ENCODE measurements at places on chromosomes 12 and 14.

DNA sequence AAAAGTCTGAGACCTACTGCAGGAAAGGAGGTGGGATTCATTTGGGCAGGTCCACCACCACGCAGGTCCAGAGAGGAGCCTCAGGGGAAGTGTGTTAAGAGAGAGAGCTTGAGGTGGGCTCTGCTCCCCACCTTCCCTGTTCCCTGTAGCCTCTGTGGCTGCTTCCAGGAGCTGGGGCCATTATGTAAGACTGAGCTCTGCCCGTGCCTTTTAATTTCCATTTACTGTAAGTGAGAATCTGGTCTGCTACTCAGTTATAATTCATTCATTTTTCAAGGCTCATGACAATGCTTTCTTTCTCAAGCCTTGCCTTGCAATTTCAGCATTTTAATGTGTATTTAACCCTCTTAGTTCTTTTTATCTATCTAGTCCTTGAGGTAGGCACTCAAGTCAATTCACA, 8.3 kb downstream of the SLC4A8 start:
- DNase-seq, result no peak

DNA sequence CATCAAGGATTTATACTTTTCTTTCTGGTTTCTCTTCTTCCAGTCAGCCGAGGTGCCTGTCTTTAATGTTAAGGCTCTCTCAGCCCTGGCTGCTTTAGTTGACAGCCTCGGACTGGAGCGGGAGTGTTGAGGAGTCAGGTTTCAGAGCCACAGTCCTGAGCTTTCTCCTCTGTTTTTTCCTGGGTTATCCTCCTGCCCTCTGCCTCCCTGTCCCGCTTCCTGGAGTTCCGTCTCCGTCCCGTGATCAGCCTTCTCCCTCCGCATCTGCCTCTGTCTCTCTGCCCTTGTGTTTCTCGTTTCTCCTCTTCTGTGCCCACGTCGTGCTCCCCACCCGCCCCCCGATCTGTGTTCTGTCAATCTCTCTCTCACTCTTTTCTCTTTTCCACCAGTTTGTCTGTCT, 33.0 kb downstream of the IQSEC3 start:
- no peak for DNase-seq

DNA sequence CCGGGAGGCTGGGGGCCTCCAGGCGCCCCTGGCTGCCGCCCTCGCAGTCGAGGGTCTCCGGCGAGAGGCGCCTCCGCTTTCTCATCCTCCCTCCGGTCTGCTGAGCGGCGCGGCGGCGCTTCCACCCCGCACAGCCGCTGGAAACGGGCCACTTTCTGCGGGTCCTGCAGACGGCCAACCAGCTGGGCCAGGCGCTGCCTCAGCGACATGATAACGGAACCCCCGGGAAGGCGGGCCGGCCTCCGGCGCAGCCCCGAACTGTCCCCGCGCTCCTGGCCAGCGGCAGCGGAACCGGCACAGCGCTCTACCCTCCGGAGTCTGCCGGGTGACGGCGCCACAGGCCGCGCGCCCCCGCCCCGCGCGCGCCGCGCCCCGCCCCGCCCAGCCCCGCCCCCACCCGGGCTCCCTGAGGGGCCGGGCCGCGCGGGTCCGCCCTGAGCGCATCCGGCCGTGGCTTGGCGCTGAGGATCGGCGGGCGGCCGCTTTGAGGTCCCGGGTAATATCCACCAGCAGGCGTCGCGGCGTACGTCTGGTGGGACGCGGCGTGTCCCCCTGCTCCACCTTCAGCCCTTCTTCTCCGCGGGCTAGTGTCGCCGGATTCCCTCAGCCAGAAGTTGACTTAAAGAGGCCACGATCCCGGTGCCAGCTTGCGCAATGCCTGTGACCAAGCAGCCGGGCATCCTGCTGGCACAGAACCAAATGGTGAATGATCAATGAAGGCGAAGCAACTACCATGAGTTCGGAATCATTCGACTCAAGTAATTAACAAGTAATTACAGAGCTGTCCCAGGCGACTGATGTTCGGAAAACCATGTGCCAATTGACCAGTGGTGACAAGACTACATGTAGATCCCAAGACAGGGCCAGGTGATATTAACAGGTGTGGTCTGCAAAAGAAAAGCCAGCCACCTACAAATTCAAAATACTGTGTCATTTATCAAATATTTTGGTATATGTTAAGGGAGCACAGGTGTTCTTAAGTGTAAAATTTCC, at the start of gene SGPP1:
SGPP1 (minus strand) TSS at position 330 of the 993 bp plus-strand sequence; CDS start at position 209, 121 bp downstream.
- peak; percentile 66 for DNase-seq

GRCh38 chr12:57985685-57986084, 44.3 kb downstream of the ATP23 start:
- DNase-seq, result no peak

GRCh38 chr14:70555890-70556289, 21.1 kb upstream of the ADAM20 start:
- no peak for DNase-seq

DNA sequence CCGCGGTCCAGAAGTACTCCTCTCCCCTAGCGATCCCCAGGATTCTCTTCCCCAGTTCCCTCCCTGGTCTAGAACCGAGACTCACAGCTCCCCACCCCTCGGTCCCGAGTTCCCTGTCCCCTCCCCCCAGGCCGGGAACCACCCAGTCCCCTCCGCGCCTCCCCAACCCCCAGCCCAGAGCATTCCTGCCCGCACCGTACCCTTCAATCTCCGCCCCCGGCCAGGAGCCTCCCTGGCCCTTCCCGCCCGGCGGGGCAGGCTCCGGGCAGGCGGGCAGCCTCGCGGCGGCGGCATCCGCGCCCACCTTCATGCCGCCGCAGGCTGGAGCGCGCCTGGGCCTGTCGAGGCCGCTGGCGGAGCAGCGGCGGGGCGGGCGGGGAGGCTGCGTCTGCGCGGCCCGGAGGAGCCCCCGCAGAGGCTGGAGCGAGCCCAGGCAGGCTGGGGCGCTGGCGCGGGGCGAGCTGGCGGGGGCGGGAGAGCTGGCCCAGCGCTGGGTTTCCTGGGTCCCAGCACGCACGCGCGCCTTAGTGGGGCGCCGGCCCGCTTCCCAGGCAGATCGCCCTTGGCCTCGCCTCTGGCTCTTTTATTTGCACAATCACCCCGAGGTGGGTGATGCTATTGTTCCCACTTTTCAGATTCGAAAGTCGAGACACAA, 22.2 kb upstream of the GPR132 start:
- DNase-seq, result no peak

- DNase-seq, result no peak
These were observed 18.6 kb downstream of the BRF1 start for GRCh38 chr14:105282098-105282725.

- no peak for DNase-seq
These were observed 11.7 kb downstream of the CSRNP2 start for GRCh38 chr12:51071663-51072062.

GRCh38 chr12:116539905-116540482, 19.2 kb upstream of the MAP1LC3B2 start:
- DNase-seq, result no peak

DNA sequence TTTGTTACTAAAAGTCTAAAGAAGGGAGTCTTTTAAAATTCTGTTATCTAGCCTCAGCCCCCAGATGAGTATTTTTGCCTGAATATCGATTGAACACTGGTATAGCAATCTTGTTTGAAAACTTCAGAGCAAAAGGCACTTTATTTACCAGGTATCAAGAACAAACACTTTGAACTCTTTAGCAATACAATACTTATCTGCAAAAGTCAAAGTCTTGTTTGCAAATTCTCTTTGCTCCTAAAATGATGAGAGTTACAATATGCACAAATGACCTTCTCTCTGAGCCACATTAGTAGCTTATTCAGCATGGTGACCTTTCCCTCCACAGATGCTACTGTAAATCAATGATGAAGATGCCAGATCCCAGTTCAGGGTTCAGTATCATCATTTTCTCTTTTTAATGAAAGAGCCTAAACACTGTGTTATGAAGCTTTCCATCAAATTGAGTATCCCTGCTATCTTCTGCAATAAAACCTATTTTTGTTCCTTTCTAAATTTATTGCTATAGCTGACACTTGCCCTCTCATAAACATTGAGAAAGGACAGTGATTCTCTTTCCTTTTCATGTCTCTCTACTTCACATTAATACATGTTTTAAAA, 752.7 kb upstream of the MGAT4C start:
- no peak for DNase-seq
